ENCODE measurements at places on chromosomes 7 and 10. TPM values are rescaled to one million over a fixed set of nuclear protein-coding genes. Genes with fewer than 3 reads are reported as not detected.

DNA sequence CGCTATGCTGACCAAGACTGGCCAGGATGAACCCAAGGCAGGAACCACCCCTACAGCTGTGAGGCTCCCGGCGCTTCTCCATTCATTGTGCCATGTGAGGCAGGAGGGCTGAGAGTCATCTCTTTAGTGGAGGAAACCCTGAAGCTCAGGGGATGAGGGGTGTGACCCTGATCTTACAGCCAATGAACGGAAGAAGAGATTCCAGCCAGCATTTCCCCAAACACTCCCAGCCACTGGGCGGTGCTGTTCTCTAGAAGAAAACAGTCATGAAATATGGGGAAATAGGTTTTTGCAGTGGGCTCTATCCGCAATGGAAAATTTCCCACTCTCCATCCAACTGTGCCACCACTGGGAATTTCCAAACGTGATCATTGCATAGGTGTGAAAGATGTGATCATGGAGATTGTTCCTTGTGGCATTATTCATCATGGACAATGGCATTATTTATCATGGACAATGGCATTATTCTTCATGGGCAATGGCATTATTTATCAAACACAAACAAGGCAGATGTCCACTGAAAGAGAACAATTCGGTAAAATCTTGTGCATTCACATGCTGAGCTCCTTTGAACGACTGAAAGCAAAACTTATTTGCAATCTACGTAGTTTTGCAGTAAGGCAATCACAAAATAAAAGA, 14.0 kb upstream of the SLC18A2 start:
- no peak for DNase-seq

Gene CDHR3
- total RNA-seq, result 6.6 TPM

- no peak for DNase-seq
Measured at GRCh38 chr10:3333426-3333825, 160.8 kb upstream of the PITRM1 start.

- no peak for DNase-seq
Measured at GRCh38 chr10:99660662-99661376, 1.5 kb downstream of the ENTPD7 start.

DNA sequence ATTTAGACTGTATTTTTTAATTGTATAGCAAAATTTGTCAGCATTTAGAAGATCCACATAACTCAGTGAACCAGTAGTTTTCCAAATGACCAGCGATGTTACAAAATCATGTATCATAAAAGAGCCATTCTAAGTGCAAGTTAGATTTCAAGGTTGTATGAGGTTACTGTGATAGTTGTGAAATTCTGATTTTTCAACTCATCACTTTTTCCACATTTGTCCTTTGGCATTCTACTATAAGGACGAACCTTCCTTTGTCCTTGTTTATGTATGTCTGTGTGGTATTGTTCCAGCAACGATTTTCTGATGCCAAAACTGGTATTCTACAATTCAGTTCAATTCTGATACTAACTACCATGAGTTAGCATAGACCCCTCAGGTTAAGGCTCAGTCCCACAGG, 64.2 kb downstream of the TAX1BP1 start:
- no peak for DNase-seq

DNA sequence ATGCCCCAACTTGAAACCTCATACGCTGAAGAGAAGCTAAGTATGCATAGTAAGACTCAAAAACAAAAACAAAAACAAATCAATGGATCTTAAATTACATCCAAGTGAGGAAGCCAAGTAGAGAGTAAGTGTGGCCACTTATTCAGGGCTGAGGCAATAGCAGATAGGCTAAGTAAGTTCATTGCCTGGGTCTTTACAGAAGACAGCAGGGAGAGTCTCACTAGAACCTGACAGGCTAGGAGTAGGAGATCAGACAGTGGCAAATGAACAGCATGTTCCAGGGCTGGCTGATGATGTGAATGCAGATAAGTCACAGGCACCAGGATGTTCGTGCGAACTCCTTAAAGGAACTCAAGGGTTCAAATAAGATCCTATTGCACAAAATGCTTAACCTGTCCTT, 568.6 kb downstream of the KCNMA1 start:
- no peak for DNase-seq
